ENCODE measurements at places on chromosomes 6 and 20.

DNA sequence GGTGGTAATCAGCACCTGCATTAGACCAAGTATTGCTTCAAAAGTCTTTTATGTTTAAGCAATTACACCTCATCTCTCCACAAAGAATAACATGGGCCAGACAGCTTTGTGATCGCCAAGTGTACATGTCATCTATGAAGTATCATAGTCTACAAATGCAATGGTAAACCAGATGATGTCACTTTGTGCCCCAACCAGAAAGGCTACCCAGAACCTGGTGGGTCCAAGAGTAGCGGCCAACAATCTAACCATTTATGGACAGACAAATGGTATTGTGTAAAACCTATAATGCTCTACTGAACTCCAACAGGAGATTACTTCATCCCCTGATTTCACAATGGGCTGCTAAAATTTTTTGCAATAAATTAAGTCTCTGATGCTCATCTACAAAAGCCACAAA, 295.9 kb downstream of the GMDS start:
- peak; percentile 72 for DNase-seq

DNA sequence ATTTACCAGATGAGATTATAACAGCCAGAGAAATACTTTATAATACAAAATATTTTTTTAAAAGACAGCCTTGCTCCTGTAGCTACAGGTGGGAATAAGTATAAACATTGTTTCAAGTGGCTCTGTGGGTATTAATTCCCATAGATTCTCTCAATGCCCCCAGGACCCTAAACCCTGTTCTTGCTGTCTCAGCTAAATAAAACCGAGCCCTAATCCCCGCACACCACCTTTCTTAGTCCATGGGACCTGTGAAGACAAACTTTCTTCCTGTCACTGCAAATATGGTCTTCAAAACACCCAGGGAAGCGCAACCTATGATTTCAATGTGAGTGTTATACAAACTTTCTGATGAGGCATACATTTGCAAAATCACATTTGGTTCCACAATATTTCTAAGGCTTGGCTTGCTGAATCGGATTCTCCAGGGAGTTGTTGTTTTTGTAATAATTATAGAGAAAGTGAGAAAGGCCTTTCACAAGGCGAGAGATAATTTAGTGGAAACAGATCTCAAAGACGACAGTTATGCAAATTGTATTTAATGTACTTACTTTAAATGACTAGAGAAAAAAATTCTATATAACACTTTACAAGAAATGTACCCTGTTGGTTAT, 11.1 kb downstream of the SMLR1 start:
- DNase-seq: no peak

DNA sequence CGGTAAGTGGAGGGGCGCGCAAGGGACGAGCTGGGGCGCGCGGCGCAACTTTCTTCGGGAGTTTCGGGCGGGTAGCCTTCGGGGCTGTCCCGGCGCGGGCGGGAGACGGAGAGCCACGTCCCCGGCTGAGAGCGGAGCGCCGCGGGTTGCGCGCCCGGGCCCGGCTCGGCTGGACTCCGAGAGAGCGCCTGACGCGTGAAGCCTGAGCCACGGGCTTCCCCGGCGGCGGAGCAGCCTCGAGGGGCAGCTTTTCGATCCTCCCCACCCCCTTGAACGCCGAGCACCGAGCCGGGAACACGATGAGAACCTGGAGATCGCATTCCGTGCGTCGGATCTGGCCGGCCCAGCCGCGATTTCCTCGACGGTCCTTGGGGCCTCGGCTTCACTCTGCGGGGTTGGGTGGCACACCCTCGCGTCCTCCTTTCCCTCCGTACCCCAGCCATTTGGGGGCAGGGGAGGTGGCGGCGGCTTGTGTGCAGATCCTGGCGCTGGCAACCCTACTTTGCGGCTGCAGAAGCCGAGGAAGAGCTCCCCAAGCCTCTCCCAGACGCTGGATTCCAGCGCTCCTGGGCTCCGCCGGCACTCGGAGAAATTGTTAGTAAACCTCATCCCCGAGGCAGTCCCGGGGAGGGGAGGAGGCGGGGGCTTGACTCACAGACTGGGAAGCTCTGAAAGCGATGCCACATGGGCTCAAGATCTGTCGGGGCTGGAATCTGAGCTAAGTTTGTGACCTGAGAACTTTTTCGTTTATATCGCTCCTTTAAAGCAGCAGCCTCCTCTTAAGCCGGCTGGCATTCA, 572 bp downstream of the DSE start:
- DNase-seq: peak; percentile 28

GRCh38 chr20:1941226-1941625, 46.0 kb downstream of the SIRPA start:
- no peak for DNase-seq

GRCh38 chr6:99334526-99335127, 14.8 kb downstream of the FAXC start:
- peak; percentile 47 for DNase-seq

DNA sequence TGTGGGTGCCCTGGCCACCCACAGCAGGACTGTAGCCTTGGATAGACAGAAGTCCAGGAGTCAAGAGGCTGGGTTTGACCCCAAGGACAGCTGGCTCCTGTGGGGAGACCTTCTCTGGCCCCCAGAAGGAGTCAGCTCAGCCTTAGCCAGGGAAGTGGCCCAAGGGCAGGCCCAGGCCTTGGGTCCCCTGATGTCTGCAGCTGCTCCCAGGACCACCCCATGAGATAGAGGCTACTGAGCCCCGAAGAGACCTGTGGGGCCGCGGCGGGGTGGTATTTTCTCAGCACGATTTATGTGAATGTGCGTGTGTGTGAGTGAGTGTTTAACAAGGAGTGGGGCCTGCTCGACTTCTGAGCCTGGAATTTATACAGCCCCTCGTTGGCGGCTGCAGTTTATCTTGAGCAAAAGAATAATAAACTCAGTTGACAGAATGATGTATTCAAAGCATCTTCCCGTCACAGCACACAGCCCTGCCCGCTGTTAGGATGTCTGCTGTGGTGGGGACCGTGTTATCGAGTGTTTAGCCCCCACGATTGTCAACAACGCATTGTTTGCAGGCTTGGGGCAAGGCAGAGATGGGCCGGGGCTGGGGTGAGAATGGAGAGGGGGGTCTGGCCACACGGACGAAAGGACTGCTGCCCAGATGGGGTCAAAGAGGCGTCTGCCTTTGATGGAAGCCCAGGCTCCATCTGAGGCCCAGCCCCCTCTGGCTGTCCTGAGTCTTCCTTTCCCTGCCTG, 163.3 kb downstream of the VEGFA start:
- DNase-seq: no peak

DNA sequence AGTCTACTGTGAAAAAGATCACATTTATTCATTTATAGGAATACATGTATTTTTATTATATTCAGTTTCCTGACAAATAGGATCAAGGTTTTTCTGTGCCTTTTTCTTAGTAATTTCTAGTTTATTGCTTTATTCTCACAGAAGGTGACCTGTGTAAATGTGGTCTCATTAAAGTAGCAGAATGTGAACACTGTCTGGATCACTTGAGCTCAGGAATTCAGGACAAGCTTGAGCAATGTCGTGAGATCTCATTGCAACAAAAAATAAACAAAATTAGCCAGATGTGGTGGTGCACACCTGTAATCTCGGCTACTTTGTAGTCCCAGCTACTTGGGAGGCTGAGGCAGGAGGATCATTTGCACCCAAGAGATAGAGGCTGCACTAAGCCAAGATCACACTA, 516.7 kb downstream of the CDKAL1 start:
- no peak for DNase-seq

GRCh38 chr6:44850312-44850711, 462.8 kb downstream of the CDC5L start:
- no peak for DNase-seq

- no peak for DNase-seq
These were observed 111.0 kb downstream of the TFAP2A start for GRCh38 chr6:10303608-10304506.

- no peak for DNase-seq
These were observed 49.9 kb downstream of the TULP4 start for GRCh38 chr6:158361961-158362669.

DNA sequence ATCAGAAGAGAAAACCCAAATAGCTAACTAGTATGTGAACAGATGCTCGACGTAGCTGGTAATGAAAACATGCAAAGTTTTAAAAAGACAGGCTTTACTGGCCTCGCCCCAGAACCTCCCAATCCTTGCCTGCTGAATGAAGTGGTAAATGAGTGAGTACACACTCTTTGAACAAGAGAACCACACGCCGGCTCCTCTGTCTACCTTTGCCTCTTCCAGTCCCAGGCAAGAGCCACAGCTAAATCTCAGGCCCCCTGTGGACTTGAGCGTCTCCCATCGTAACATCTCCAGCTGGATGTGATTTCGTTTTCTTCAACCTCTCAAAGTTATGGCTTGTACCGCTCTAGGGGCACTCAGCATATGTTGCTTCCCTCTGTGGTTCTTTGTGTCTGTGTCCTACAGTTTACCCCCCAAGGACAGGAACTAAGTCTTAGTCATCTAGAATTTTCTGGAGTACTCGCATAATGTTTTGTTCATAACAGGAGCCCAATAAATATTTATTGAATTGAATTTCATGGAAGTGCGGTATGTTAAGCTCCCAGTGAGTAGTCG, 153.2 kb upstream of the TAB2 start:
- no peak for DNase-seq

DNA sequence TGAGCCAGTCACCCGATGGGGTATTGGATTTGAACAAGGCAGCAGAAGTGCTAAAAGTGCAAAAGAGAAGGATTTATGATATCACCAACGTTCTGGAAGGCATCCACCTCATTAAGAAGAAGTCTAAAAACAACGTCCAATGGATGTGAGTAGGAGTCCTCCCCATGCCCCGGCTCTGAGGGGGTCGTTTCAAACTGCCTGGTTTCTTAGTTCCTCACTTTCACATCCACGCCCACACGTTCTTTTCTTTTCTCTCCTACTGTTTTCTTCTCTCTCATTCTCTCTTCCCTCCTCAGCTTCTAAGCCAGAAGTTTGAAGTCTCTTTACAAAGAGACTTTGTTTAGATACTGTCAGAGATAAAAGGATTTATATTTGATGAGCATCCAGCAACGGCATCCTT, 53.0 kb upstream of the CDKAL1 start:
- DNase-seq: no peak

DNA sequence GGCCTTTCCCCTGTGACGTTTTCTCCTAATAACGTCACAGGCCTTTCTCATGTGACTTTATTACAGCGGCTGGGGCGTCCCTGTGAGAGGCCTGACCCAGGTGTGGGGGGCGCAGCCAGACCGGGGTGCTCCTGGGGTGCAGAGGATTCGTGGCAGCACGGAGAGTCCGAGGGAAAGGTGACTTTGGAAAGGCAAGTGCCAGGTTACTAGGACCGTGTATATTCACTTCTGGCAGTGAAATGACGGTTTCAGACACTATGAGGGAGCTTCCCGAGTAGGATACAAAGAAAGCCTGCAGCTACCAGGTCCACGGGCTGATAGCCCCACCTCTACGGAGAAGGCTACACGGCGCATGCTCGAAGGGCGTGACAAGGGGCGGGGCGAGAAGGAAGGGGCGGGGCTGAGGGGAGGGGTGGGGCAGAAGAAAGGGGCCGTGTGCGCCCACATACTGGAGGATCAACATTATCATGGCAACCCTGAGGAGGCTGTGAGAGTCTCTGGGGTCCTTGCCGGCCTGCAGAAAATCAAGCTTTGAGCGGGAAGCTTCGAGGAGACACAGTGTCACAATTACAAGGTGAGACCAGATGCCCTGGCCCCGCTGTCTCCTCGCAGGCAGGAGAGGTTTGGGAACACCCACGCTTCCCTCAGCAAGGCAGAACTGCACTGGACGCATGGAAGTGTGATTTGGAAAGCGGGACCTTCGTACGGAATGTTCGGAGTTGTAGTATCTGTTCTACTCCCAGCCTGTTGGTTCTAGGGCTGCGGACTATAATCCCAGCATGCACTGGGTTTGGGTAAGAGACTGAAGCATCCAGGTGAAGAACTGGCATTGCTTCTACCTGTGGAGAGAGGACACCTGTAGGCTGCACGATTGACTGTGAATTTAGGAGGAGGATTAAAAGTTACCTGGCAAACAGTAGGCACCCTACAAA, 54.4 kb upstream of the ZNF337 start:
- no peak for DNase-seq

GRCh38 chr20:51442602-51443001, 99.9 kb downstream of the NFATC2 start:
- DNase-seq: no peak

- no peak for DNase-seq
These were observed 7.4 kb downstream of the ADGRF5 start for GRCh38 chr6:46914279-46914810.

DNA sequence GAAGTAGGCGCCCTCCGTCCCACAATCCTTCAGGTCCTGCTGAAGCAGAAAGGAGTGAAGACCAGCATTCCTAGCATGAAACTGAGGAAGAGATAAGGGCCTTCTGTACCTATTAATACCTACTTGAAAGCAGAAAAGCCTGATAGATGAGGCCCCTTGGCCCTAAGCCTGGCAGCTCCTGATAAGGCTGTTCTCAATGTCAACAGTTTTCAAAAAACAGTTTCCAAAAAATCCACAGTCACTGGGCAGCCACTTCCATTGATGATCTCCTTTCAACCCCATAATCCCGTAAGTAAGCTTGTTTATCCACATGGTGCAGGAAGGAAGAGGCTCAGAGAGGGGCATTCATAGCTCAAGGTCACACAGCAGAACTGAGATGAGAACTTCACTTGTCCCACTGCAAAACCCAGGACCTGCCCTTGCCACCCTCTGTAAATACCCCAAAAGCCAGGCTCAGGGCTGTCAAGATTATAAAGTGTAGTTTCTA, 2.8 kb upstream of the E2F1 start:
- no peak for DNase-seq

DNA sequence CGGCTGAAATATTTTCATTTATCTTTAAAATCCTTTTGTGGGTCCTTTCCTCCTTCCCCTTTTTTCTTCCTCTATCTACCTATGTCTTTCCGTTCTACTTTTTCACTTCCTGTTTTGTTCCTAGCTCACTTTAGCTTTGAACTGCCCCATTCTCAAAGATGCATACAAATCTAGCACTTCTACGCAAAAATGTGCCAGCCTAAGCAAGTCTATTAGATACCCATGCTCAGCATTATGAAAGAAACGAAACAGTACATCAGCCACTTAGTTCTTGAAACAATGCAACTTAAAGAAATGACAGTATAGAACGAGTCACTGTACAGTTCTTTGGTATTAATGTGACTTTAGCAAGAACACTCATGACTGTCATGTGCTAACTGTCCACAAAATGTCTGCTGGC, 47.3 kb upstream of the MARCKS start:
- no peak for DNase-seq

- no peak for DNase-seq
These were observed 462.7 kb upstream of the SULF2 start for GRCh38 chr20:48247961-48248360.

- DNase-seq: no peak
These were observed 209.1 kb downstream of the ERMARD start for GRCh38 chr6:169960521-169960885.

Measured in HL-60 (cell line).